ENCODE measurements at places on chromosomes 7 and 10.
A peak's percentile ranks its signal among the peaks of the same experiment; 100 is the strongest.

DNA sequence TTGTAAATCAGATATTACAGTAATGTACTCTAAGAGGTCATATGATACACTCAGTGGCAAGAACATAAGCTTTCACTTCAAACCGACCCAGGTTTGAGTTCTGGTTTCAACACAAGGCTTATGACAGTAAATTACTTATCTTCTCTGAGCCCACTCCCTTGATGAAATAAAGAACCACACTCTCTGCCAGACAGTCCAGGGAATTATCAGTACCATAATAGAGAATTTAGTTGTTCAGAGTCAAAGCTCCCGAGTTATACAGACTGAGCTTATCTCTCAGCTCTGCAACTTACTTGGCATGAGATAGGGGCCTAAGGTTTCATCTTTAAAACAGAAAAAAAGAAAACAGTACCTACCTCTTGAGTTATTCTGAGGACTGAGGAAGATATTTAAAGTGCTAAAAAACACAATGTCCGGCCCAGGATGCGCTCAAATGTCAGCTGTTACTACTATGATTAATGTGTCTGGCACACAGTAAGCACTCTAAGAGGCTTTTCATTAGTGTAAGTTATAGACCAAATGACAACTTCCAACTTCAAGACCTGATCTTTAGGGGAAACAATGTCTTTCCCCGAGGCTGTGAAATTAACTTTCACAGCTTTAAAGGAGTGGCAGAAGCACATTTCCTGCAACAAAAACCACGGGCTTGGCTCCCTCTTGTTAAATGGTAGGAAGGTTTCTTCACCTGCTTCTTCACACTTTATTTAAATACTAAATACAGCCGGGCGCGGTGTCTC, 38.1 kb downstream of the UBE2H start:
- DNase-seq = peak; percentile 75

DNA sequence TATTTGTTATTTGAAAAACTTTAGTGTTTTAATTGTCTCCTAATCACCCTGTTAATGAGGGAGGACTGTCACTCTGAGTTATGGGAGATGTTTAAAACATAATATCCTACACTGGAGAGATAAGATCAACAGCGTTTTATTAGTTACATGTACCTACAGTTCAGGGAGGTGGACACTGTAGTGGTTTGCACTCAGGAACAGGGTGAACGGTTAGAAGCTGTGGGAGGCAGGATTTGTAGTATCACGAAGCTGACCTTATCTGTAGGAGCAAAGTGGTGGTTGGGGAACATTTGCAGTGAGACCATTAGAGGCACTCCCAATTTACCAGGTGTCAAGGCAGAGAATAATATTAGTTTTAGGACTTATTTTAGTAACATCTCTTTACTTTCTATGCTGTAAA, 193.3 kb upstream of the KCND2 start:
- no peak for DNase-seq

GRCh38 chr10:78656417-78657162, 412.2 kb upstream of the ZMIZ1 start:
- no peak for DNase-seq

DNA sequence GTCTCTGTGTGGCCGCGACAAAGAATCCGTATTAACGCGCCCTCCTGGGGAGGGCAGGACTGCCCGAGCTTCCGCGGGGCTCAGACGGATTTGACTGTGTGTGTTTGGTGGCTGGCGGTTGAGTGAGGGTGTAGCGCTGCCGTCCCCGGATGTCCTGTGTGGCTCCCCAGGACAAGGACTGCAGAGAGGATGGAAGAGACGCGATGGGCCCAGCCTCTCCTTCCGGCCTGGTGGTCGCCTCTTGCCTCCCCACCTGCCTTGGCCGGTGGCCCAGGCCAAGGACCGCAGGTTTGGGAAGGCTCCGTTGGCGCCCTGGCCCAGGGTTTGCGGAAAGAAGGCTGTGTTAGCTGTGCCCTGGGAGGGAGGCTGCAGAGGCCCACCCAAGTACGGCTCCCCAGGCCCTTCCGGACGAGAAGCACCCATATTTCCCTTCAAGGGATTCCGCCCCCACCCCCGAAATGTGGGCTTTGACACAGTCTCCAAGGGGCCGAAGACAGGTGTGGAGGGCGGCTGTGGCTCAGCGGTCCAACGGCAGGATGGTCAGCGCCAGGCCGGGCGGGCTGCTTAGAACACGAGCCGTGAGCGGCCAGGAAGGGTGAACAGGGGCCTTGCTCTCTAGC, 2.3 kb downstream of the UNCX start:
- DNase-seq = no peak
